ENCODE measurements at places on chromosomes 6 and 20.

DNA sequence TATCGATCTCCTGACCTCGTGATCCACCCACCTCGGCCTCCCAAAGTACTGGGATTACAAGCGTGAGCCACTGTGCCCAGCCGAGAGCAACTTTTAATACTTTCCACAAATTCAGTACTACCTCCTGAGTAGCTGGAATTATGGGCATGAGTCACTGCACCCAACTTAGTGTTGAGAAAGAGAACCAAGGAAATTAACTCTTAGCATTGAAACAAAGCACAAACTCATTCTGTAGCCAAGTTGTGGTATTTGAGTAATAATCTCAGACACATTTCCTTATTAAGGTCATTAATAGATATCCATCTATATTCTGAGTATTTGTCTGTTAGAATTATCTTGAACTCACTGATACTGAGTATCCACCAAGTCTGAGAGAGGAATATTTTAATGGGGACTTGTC, 14.3 kb upstream of the ELOVL2 start:
- no peak for DNase-seq

DNA sequence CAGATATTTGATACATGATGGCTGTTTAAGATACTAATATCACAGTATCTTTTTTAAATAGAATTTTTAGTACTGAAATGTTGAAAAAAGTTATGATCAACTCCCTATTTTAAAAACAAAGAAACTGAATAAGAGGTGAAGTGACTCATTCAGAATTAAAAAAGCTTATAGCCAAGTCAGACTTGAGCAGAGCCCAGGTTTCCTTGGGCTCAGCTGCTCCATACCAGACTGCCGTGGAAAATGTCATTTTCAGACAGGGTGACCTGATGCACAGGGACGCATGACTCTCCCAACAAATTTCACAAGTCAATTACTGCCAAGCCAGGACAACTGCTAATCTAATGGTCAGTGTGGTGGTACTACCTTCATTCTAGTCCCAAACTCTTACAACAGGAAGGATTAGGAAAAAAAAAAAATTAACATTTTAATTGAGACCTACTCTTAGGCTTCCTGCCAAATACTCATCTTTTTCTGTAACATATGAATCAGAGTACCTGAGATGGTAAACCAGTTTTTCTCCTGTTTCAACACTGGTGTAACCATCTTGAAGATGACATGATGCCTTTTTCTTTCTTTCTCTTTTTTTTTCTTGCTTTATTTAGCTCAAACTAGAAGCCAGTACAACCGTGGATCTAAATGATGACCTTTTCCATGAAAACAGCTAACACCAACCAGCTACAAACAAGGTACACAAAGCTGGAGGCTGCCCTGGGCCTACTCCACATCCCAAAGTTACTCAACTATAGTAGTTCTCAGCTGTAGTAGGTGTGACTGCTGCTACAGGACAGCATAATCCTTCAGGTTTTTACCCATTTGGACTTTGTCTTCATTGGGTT, 30.5 kb downstream of the SLC22A23 start:
- no peak for DNase-seq

GRCh38 chr20:8265588-8265987, 133.5 kb downstream of the PLCB1 start:
- DNase-seq: no peak

GRCh38 chr6:169959136-169960002, 207.9 kb downstream of the ERMARD start:
- DNase-seq: peak; percentile 65

GRCh38 chr20:10521836-10522235, 86.7 kb downstream of the SLX4IP start:
- DNase-seq: no peak

GRCh38 chr6:13355999-13356785, 27.9 kb upstream of the TBC1D7 start:
- DNase-seq: peak; percentile 23

- no peak for DNase-seq
Measured at GRCh38 chr6:3287976-3288707, 29.4 kb downstream of the PSMG4 start.

DNA sequence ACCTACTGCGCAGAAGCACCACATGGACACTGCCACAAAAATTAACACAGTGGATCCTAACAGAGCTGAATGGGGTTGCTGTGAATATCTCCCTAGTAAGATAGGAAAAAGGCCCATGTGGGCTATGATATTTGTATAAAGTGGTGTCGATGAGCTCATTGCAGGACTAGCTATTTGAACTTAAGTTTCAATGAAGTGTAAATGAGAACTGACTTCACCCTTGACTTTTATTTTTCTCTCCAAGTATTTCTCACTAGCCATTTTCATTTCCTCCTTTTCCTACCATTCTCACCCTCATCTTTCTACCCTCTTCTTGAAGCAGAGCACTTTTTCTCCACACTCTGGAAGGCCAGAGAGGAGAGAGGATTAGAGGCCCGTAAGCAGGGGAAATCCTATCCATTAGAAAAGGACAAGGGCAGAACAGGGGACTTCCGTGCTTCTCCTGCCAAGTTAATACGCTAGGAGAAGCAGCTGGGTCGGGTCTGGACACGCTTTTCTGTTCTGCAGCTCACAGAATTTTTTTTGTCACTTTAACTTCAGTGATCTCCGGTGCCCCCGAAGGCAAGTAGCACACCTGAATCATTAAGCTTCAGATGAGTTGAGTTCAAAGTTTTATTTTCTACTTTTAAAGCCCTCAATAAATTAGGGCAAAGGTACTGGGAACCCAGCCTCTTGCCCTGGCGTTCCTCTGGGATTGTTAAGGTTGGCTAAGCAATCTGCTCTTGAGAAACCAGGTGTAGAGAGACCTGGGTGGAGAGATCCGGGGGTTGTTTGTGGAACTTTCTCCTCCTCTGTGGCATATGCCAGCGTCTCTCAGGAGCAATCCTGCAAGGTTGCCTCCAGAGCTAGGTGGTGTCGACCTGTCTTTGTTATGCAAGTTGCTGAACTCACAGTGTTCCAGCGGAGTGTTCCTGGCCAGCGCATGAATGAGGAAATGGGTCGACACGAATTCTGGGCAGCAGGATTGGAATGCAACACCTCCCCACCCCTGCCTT, 56.2 kb upstream of the ARID1B start:
- no peak for DNase-seq

- no peak for DNase-seq
Measured at GRCh38 chr20:63619505-63619904, 7.4 kb downstream of the GMEB2 start.

GRCh38 chr20:45487231-45487635, 17.7 kb downstream of the WFDC2 start:
- DNase-seq: no peak

DNA sequence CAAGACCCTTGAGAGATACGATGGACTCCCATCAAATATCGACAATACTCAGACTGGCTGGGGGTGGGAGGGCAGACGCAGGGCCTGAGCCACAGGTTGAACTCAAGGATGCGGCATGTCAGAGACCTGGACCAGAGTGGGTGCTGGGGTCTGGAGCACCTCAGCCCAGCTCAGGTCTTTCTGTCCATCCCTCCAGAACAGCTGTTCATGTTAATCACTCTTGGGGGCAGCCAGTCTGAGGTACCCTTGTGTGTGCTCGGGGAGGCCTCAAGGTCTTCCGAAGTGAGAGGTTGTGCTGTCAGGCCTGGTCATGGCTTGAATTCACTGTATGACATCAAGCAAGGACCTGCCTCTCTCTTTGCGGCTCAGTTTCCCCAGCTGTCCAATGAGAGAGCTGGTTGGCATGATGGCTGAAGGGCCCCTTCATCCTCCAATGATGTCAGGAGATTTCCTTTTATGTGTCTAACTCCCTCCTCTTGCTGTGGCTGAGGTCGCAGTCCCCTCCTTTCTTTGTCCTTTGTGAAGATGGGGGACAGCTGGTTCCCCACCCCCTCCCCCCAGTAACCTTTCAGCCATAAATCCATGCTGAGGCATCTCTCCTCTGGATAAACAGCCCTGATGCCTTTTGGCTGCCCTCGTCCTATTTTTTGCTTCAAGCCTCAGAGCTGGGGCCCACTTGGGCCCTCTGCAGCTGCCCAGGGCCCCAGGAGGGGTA, 15.3 kb downstream of the MYH7B start:
- DNase-seq: no peak

DNA sequence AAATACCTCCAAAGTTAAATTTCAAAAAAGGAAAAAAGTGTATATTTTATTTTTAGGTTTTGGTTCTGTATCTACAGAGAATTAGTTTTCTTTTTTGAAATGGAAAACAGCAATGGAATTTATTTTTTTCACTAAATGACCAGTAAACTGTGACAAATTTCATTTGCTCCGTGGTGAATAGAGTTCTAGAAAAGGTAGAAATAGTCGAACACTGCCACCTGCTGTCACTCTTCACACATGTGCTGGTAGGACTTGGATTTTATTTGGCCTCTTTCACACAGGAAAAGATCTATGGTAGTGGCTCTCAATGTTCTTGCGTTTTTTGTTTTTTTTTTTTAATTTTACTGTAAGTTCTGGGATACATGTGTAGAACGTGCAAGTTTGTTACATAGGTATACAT, 312.5 kb downstream of the EYA4 start:
- peak; percentile 16 for DNase-seq
